Vagina (tissue), 2 donors: ENCODE measurements at places on chromosomes 13 and 19.

- DNase-seq = no peak
These were observed 6.4 kb downstream of the TNFSF14 start for GRCh38 chr19:6663236-6664201.

- DNase-seq = no peak
These were observed 280.3 kb upstream of the KLF12 start for GRCh38 chr13:74414458-74414857.

DNA sequence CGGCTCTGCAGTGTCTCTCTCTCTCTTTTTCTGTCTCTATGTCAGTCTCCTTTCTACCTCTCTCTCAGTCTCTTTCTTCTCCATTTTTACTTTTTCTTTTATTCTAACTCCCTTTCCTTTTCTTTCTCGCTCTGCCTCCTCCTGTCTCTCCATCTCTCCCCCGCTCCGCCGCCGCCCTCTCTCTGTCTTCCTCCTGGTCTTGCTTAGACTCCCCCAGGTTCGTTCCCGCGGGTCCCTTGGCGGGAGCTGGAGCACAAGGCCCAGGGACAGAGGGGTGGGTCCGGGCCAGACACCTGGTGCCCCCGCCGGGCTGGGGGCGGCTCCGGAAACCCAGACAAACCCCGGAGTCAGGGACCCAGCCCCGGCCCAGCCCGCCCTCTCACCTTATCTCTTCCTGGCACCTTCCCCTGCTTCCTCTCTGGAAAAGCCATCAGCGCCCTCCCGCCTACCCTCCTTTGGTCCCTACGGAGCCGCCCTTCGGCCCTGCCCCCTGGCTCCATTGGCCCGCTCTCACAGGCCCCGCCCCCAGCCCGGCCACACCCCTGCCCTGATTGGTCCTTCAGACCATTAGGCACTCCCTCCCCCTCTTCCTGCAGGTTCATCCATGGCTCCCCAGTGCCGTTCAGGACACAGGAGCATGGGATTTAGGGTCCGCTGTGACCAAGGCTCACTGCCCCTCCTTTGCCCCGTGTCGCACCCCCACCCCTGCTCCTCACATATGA, 15.4 kb upstream of the NOP53 start:
- no peak for DNase-seq

DNA sequence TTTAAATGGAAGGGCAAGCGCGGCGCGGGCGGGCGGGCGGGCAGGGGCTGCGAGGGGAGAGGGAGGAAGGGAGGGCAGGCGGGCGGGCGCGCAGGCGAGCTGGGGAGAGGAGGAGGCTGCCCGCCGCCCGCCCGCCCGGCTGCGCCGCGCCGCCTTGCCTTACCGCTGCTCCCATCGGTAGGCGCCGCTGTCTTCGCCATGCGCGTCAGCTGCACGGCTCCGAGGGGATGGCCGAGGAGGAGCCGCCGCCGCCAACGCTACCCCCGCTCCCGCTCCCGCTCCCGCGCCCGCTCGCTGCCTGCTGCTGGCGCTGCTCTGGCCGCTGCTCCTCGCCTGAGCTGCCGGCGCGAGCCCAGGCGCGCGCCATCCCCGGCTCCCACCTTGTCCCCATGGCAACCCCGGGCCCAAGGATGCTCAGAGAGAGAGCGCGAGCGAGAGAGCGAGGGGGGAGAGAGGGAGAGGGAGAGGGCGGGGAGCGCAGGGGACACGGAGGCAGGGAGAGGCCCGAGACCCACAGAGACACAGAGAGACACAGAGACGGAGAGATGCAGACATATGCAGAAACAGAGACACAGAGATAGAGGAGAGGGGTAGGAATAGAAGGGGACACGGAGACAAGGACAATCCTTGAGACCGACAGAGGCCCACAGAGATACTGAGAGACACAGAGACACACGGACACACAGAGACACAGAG, 40.3 kb downstream of the DEDD2 start:
- no peak for DNase-seq

GRCh38 chr13:102696465-102696864, 1.6 kb upstream of the METTL21C start:
- no peak for DNase-seq

- no peak for DNase-seq
These were observed 1.4 kb downstream of the CLEC4G start for GRCh38 chr19:7730286-7731217.
